ENCODE measurements at places on chromosomes 16 and 17. TPM values are rescaled to one million over a fixed set of nuclear protein-coding genes. Genes with fewer than 3 reads are reported as not detected.

DNA sequence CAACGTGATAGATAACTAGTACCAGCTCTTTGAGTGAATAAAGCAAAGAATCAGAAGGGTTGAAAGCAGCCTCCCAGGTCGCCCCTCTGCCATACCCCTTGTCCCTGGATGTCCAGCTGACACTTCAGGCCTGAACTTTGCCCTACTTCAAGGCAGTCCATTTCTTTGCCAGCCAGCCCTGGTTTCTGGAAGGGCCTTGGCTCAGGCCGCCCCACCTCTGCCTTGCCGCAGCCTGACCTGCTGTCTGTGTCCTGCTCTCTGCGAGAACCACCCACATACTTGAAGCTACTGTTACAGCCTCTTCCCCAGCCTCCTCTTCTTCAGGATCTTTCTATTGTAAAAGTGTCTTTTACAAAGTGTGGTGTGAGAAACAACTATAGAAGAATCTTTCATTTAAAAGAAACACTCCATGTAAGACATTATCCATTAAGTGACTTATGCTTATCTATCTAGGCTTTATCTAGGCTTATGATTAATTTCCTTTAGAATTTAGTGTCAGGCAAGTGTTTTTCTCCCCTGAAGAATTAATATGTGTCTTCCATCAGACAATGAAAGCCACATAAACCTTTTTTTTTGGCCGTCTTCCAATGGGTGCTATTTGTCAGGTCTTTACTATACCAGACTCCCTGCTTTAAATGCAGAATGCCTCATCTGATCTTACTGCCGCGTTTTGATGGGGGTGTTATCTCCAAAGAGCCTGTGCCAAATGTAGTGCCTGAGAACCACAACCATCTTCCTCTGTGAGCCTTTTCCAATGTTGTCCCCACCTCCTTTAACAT, 133.9 kb downstream of the SOCS1 start:
- DNase-seq, result no peak

DNA sequence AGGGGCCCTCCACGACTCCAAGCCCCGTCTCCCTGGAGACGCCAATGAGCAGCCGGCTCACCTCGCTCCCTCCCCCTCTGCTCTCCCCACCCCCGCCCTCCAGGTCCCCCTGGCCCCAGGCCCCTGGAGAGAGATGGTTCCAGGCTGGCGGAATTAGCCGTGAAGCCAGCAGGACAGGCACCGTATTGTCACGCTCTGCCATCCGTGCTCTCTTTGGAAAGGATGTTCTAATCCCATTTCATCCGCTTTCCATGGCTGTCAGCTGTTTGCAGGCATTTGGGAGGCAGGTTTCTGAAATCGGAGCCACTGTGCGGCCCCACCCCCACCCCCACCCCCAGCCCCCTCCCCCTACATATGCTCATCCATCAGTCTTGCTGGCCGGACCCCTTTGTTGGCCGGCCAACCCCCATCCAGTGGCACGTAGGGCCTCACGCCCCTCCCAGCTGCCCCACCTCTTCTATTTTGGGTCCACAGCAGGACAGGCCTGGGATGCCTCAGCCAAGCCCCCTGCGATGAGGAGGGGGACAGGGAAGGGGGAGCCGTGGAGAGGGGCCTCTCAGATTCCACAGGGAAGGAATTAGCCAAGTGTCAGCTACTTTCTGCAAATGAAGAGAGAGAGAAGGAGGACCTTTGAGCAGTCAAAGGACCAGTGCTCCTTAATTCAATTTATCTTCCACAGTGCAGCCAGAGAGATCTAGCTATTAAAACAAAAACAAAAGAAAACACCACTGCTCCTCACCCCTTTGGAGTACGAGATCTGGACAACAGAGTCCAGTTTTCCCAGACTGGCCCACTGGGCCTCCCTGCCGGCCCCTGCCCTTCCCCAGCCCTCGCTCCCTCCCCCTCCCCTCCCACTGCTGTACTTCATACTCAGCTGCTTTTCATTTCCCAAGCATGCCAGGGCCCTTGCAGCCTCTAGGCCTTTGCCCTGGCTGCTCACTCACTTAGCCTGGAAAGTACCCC, 30.7 kb downstream of the SDK2 start:
- DNase-seq, result no peak

DNA sequence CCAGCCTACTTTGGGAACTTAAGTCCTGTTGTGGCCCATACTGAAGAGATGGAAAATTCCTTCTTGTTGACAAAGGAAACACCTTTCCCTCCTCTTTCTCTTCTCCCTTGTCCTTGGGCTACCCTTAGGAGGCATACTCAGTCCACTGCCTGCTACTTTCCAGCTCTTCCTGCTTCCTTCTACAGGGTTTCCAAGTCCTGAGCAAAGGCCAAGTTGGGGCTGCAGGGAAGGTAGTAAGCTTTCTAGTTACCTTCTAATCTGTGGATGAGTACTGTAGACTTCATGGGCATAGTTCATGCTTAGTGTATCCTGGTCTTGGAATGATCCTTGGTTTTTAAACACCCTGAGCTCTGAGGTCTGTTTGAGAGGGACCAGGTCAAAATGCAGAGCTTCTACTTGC, 299.2 kb upstream of the MAF start:
- DNase-seq, result no peak

- DNase-seq, result no peak
Measured at GRCh38 chr17:75652934-75653549, 13.9 kb downstream of the RECQL5 start.

- no peak for DNase-seq
Measured at GRCh38 chr17:7716901-7717755, at the start of gene DNAH2. DNAH2 (plus strand) TSS chr17:7717744; CDS start chr17:7719735, 1,991 bp downstream.

The GDPD3 gene
- total RNA-seq, result 4.3 TPM

The DHODH gene
- 8.4 TPM for total RNA-seq

The WNT3 gene
- total RNA-seq, result 1.9 TPM

The PMFBP1 gene
- 0.39 TPM for total RNA-seq

The CA5A gene
- total RNA-seq, result not detected

Data from mesenteric fat pad (tissue), 1 donor.